ENCODE measurements at places on chromosomes 11 and 22. TPM values are rescaled to one million over a fixed set of nuclear protein-coding genes. Genes with fewer than 3 reads are reported as not detected.

DNA sequence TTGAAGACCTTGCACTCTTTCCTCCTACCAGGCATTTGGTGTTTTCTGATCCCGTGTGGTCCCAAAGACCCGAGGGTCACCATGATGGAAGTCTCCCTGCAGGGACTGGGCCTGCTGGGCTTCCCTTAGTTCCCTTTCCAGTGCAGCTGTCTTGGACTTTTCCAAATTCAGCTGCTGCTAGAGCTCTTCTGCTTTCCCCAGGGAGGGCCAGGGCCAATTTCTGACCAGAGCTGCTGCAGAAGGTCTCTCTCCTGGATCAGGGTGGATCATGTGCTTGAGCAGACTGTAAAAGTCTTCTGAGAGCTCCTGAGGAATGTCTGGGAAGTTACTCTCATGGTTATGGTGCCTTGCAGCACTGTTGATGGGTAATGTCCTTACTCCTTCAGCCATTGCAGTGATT lies 23.2 kb downstream of the LDLRAD3 start:
- DNase-seq: no peak

- no peak for DNase-seq
These were observed 1.8 kb downstream of the TTC38 start for GRCh38 chr22:46269564-46269963.

DNA sequence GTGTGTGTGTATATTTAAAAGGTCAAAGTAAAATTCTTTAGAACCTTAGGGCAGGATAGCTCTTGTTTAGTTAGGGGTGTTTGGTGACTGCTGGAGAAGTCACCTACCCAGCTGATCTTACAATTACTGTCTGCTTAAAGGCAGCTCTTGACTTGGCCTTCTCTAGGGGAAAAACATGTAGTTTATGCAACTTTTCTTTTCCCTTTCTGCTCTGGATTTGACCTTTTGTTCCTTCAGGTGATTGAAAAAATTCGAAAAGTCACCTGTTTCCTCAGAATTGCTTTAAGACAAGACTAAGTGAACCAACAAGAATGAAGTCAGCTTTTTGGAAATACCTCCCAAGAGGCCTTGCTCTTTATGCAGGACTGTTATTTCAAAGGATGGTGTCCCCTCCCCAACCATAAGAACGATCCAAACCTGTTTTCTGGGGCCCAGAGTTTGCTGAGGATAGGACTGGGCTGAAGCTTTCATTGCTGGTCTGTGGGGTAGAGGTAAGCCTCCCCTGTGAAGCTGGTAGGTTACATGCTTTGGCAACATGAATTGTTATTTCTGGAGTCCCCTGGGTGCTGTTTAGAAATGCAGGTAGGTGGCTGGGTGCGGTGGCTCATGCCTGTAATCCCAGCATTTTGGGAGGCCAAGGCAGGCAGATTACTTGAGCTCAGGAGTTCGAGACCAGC lies 111.2 kb downstream of the PTPRJ start:
- DNase-seq: no peak

INS gene
- not detected for total RNA-seq

Measured in mammary epithelial cell (primary cell).